ENCODE measurements at places on chromosomes 1 and 21.

GRCh38 chr1:226304291-226304955 lies 4.5 kb downstream of the LIN9 start:
- DNase-seq = no peak

- DNase-seq = no peak
Observed at GRCh38 chr1:35555601-35556477, 1.4 kb downstream of the KIAA0319L start.

- DNase-seq = no peak
Observed at GRCh38 chr1:234722904-234723720, 113.1 kb upstream of the IRF2BP2 start.

DNA sequence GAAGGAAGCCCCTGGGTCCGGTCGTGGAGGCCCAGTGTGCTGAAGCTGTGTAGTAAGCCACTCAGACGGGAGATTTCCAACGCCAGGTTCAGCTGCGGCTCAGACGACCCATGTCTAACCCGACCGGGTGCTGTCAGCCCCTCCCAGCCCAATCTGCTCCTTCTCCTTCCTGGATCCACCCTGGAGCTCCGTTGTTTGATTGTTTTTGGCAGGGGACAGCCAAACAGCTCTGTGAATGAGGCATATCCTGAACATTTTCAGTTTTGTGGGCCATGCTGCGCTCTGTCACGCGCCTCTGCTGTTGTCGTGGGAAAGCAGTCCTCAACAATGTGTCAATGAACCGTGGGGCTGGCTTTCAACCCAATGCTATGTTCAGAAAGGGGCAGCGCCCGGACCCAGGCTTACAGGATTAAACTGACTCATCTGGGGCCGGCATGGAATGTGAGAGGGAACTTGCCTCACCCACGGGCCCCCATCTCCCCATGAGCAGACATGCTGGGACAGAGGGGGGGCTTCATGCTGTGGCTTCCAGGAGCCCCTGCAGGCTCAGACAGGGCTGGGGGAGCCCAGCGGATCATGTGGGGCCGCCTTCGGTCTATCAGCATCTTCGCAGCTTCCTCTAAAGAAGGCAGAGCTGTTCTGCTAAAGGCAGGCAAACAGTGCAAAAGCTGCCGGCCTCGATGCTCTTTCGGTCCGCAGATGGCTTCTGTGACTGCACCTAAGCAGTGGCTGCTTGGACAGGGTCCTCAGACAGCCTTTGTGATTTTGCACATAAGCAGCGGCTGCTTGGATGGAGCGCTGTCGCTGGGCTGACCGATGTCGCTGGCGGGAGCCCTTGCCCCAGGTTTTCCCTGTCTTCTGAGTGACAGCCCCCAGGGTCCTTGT lies 101.7 kb downstream of the RIPK4 start:
- peak; percentile 18 for DNase-seq

DNA sequence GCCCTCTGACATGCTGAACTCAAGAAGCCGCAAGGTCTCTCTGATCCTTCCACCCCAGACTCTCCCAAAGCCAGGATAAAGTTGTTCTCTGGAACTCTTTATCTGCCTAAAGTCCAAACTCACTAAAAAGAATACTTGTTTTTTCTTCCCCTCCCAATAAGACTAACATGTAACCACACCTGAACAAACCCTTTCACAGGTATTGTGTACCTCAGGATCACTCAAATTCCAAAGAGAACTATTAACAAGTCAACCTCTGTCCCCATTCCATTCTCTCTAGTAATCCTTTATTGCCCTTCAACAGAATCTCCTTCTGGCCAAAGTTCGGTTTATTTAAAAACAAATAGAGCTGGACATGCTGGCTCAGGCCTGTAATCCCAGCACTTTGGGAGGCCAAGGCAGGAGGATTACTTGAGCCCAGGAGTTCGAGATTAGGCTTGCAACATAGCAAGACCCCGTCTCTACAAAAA lies 4.1 kb upstream of the TOE1 start:
- no peak for DNase-seq

DNA sequence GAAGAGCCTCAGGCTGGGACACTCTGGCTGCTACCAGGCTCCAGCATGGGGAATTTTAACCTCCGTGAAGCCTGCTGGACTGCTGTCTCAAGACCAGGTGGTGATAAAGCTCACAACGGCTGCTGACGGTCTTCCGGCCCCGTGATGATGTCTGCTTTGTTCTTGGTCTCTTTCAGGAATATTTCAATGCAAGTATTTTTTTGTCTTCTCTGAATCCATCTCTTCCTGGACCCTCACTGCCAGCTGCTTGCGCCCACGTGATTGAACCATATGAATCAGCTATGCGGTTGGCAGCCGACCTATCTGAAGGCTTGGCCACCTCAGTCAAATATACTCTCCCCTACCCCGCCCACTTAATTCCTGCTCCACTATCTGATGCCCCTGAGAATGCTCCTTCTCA lies 14.6 kb upstream of the SLC6A17 start:
- no peak for DNase-seq

DNA sequence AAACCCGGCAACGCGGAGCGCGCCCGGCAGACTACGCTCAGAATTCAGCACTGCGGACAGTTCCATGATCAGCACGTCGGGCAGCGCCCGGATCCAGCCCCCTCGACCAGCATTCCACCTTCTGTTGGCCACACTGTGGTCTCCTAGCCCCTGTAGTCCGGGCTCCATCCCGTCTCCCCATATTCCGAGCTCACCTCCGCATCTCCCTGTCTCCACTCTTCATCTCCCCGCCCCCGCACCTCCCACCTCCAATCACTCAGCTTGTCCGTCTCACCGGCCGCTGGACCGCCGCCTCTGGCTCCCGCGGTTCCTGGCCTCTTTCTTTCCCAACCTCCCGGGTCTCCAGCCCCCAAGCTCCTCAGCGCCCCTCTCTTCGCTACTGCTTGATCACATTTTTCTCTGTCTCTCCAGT lies 500 bp downstream of the EPHA10 start:
- peak; percentile 79 for DNase-seq

- no peak for DNase-seq
Observed at GRCh38 chr1:3466366-3467075, 12.1 kb downstream of the ARHGEF16 start.

- DNase-seq = peak; percentile 18
Observed at GRCh38 chr1:159996653-159997052, 35.1 kb downstream of the PIGM start.

- DNase-seq = no peak
Observed at GRCh38 chr1:247531937-247532336, 4.3 kb downstream of the OR2C3 start.

DNA sequence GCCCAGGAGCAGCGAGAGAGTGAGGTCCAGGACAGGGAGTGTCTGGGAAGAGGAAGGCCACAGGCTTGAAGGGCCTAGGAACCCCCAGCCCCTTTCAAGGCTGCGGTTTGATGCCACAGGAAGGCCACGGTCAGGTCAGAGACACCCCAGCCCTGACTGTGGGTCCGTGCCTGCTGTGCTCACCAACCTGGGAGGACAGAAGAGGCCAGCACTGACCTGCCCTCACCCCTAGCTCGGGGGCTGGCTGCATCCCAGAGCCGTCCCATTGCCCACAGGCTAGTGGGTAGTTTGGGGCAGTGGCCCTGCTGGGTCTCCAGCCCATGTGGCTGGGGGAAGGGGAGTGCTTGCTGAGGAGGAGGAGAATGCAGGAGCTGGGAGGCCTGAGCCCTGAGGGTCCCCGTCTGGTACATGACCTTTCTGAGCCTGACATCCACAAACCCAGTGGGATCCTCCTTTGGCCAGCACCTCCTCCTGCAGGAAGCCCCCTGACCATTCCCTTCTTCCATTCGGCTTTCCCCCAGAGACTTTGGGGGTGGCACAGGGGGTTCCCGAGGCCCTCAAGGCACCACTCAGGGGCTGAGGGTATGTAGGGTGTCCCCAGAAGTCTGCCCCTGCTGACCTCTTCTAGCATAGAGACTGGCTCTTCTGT lies 54.3 kb downstream of the WNT9A start:
- no peak for DNase-seq

DNA sequence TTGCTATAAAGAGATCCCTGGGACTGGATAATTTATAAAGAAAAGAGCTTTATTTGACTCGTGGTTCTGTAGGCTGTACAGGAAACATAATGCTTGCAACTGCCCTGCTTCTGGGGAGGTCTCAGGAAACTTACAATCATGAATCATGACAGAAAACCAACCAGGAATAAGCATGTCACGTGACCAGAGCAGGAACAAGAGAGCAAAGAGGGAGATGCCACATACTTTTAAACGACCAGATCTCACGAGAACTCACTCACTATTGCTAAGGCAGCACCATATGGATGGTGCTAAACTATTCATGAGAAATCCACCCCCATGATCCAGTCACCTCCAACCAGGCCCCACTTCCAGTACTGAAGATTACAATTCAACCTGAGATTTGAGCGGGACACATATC lies 49.8 kb upstream of the RCC1 start:
- peak; percentile 15 for DNase-seq

DNA sequence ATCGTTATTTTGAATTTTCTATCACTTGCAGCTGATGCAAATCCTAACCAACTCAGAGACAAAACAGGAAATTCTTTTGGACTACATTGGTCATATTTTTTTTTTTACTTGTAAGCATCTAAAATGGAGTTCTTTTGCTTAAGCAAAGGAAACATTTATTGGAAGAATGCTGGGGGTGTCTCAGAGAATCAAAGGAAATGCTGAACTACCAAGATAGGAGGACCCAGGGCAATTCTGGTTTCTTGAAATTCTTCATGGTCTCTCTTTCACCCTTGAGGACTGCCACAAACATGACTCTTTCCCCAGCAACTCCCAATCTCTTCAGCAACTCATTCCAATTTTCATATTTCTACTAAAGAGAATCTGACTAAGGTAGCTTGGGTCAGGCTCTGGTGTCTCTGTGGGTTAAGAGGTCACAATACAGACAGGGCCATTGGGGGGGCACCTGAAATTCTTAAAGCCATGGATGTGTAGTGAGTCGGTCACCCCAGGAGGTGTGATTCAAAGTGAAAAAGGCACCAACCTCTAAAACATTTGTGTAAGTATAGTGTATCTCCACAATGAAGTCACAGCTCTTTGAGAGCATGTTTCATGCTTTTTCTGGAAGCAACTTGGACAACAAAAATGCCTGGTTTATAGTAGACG lies 171.1 kb upstream of the FGGY start:
- no peak for DNase-seq

- DNase-seq = peak; percentile 49
Observed at GRCh38 chr1:110176299-110176956, 26.1 kb downstream of the SLC6A17 start.

- DNase-seq = no peak
Observed at GRCh38 chr1:24111262-24111995, 506 bp downstream of the MYOM3 start.

DNA sequence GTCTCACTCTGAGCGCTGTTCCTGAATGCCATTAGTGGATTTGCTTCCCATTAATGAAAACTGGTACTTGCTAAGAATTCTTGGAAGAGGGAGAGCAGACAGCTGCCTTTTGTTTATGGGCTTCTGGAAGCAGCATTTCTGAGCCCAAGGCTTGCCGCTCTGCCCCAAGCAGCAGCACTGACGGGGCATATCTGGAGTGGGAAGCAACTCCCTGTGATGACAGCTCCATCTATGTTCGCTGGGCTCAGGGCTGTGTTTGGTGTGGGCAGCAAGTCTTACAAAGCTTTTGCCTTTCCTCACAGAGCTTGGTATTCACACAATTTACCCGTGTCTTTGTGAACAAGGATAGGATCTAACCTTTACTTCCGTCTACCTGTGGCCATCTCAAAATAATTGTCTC lies 72.2 kb downstream of the DDX20 start:
- no peak for DNase-seq

DNA sequence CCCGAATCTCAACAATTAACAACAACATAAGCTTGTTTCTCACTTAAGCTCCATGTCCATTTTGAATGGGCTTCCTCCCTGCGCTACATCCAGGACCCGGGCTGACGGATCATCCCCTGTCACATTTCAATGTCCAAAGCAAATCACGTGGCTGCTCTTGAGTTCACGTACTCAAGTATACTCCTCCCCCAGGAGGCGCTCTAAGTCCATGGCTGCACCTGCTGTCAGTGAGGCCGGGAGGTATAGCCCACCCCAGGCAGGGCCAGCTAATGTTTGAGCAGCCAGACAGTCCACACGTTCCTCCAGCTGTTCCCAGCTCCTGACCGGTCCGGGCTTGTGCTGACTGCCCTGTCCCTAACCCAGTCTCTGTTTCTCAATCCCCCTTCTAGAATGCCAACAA lies 220.8 kb downstream of the SLC35F3 start:
- peak; percentile 45 for DNase-seq

- DNase-seq = no peak
Observed at GRCh38 chr1:93021539-93022134, 57.4 kb upstream of the MTF2 start.

GRCh38 chr1:230147253-230148125 lies 80.5 kb downstream of the GALNT2 start:
- no peak for DNase-seq

- DNase-seq = peak; percentile 77
Observed at GRCh38 chr1:88104236-88104635, 579.8 kb upstream of the PKN2 start.

- DNase-seq = no peak
Observed at GRCh38 chr1:201593200-201593921, 54.4 kb downstream of the NAV1 start.

DNA sequence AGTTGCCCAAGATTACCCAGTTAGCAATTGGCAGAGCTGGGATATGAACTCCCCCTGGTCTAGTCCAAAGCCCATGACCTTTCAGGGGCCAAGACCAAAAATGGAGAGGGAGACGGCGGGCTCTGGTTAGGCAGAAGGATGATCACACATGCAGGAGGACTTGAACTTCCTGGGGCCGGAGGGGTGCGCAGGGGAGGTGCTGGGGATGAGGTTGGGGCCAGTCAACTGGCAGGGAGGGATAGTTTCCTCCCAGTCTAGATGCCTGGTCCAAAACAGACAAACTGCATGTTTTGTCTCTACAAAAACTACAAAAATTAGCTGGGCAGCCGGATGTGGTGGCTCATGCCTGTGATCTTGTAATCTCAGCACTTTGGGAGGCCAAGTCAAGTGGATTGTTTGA lies 78.1 kb downstream of the NKAIN1 start:
- DNase-seq = no peak

GRCh38 chr1:7938070-7938469 lies 2.6 kb downstream of the TNFRSF9 start:
- DNase-seq = no peak

DNA sequence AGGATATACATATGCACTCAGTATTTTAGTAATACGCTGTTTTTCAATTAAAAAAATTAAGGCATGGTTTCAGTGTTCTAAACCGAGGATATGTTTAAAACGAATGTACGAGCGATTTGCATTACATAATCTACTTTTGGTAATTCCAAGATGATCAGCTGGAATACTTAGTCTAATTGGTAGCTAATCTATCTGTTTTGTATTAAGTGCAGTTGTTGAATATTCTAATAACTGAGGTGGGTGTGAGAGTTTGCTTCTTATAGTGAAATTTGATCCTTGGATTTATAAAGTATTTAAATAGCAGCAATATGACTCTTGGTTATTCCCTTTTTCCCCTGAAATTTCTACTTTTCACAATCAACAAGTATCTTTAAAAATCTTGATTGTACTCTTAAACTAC lies 1.3 kb downstream of the RNF2 start:
- DNase-seq = no peak

GRCh38 chr1:3899754-3900149 lies 320 bp downstream of the C1orf174 start:
- DNase-seq = no peak

- DNase-seq = peak; percentile 95
Observed at GRCh38 chr1:14507262-14507661, 91.2 kb upstream of the KAZN start.

- DNase-seq = no peak
Observed at GRCh38 chr1:162629077-162629627, 3.1 kb upstream of the DDR2 start.
